Right renal cortex interstitium (tissue), 3 donors: ENCODE measurements at places on chromosomes 12 and 14. TPM values are rescaled to one million over a fixed set of nuclear protein-coding genes. Genes with fewer than 3 reads are reported as not detected.

The HHIPL1 gene
- 1.3 TPM for polyA plus RNA-seq

The TMEM116 gene
- 31.2 TPM for polyA plus RNA-seq

The SMCO2 gene
- polyA plus RNA-seq = 0.37 TPM

DNA sequence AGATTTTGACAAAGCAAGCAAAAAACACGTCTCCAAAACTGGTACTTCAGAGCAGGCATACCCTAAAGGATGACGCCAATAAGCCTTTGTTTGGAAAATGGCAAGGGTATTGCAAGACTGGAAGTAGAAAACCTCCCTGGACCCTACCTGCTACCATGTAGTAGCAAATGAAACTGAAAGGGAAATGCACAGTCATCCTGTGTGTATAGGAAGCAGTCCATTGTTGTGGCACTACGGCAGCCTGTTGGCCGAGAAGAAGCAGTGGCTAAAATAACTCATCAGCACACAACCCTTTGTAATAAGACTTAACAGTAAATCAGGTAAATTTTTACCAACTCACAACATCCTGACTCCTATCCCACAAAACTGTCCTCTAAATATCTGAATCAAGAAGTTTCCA is 386.4 kb downstream of the RGS6 start:
- no peak for DNase-seq

DNA sequence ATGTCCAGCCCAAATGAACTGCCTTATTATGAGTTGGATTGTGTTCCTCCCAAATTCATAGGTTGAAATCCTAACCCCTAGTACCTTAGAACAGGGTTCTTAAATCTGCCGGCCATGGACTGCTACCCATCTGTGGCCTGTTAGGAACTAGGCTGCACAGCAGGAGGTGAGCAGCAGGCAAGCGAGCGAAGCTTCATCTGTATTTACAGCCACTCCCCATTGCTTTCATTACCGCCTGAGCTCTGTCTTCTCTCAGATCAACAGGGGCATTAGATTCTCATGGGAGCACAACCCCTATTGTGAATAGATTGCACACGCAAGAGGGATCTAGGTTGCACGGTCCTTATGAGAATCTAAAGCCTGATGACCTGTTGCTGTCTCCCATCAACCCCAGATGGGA is 9.8 kb upstream of the EML5 start:
- DNase-seq = no peak

DNA sequence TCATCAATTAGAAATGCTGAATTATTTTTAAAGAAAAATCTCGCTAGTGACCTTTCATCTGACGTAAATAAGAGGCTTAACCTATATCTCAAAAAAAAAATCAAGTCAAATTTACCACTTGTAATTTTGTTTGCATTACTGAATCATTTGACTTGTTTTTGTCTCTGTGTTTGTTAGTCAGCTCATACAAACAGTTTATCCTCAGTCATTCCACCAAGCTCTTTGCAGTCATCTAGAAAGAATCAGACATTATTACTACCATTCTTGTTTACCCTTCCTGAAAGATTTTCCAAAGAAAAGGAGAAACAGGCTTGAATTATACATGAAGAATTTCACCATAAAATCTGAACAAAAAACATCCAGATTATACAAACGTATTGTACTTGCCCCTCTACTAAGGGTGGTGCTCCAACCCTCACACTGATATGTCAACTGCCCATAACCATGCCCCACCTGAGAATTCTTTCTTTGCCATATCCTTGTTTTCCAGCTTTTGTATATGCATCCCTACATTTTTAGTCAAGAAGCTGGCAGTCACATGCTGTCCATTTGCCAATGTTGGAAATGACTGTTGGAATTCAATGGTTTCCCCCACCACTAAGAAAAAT is 257.2 kb downstream of the PAWR start:
- DNase-seq = no peak

DNA sequence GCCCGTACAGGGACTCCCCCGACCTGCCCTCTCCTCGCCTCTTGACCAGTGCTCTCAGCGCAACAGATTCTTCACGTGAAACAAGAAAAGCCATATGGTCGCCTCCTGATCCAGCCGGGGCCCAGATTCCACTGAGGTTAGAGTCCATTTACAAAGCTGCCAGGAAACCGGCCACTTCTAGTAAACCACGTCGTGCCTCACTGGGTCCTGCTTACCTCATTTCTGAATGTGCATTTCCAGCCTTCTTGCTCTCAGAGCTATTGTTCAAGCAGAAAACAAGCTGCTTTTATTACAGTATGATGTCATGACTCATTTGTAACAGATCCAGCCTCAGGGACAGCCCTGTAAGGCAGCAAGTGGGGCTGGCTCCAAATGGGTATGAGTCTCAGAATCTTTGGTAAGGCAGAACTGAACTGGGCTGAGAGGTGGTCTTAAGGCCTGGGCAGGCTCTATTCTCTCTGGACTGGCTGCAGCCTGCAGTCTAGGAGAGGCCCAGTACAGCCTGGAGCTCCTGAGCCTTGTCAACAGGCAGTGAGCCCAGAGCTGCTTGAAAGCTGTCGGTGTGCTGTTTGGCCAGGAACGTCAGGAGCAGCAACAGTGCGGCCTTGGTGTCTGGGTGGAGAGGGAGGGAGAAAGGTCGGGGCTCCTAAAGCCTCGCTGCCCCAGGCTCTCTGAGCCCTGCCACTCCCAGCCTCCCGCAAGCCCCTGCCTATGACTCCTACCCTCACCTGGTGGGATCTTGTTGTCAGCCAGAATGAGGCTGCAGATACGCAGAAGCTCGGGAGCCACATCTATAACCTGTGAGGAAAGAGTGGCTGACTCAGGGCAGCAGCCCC is 8.3 kb downstream of the REC8 start:
- DNase-seq = no peak
